ENCODE measurements at places on chromosomes 1 and 21. TPM values are rescaled to one million over a fixed set of nuclear protein-coding genes. Genes with fewer than 3 reads are reported as not detected.

SPRR2B gene
- total RNA-seq = not detected

DNA sequence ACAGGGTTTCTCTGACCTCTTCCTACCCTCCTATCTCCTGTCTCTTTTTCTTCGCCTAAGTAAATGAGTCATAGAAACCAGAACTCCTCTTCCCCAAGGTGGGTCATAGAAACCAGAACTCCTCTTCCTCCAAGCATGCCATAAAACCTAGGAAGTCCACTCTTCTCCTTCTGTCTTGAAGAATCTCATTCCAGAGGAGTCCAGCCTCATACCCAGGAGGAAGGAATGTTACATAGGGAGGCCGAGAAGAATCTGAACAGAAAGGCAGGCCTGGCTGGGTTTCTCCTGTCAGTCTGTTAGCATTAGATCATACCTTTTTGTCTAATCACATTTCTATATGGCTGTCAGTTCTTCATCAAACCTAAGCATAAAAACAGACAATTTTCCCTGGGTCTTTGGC is 47.5 kb upstream of the WLS start:
- no peak for DNase-seq

GRCh38 chr21:38663282-38663681 is 142.4 kb upstream of the ETS2 start:
- DNase-seq = no peak

DNAJC28 gene
- not detected for total RNA-seq

DNA sequence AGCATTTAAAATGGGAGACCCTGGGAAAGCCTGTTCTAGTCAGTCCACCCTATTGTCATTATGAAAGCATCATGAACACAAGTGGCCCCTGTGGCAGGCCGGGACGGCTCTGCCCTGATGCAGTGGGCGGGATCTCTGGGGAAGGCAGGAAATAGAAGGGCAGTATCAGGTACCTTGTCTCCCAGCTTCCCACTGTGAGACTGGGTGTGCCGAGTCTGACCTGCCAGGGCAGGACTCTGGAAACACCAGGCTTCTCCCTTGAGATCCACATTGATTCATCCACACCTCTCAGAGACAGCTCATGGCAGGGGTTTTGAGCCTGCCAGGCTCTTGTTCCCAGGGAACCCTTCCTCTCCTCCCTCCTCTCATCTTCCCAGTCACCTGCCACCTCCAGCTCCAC is 24.5 kb upstream of the GNPAT start:
- no peak for DNase-seq

DNA sequence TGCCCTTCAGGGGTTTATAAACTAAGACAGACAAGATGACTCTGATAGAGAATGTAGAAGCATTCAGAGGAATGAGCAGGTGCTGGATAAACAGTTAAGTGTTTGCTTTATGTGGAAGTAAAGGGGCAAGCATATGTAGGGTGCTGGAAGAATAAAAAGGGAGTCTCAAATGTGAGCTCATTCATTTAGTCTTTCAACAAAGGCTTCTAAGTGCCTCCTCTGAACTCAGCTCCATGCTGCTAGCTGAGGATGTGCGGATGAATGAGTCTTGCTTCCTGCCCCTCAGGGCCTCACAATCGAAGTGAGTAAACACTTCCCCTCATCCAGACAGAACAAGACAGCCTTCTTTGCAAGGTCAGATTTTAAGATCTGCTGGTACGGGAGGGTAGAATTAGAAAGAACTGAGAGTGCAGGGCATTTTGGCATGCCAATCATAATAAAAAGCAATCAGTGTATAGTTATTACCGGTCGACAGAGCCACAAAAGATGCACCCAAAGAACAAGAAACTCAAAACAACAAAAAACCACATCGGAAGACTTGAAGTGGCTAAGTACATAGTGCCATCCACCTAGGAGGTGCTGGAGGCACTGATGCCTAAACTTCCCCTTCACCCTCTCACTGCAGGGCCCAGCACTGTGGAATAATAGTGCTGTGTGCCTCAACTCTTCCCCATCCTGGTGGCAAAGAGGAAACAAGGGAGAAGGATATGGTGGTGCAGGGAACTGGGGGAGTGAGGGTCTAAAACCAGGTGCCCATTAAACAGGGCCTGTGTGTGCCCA is 69.8 kb downstream of the TNR start:
- DNase-seq = no peak

Measured in activated T-cell treated with anti-CD3 and anti-CD28 coated beads, Interleukin-2, amount 50 U/mL, for 4 hours (primary cell).